NCI-H1105 treated with DMSO at 0.1 percent for 48 hours (cell line): ENCODE measurements at places on chromosomes 16 and 17.

- no peak for DNase-seq
Observed at GRCh38 chr17:61784510-61784909, 78.8 kb downstream of the BRIP1 start.

- DNase-seq = no peak
Observed at GRCh38 chr16:58756650-58757332, 22.7 kb upstream of the GOT2 start.

GRCh38 chr17:61208301-61209105 is 191.1 kb upstream of the TBX2 start:
- peak; percentile 47 for DNase-seq

DNA sequence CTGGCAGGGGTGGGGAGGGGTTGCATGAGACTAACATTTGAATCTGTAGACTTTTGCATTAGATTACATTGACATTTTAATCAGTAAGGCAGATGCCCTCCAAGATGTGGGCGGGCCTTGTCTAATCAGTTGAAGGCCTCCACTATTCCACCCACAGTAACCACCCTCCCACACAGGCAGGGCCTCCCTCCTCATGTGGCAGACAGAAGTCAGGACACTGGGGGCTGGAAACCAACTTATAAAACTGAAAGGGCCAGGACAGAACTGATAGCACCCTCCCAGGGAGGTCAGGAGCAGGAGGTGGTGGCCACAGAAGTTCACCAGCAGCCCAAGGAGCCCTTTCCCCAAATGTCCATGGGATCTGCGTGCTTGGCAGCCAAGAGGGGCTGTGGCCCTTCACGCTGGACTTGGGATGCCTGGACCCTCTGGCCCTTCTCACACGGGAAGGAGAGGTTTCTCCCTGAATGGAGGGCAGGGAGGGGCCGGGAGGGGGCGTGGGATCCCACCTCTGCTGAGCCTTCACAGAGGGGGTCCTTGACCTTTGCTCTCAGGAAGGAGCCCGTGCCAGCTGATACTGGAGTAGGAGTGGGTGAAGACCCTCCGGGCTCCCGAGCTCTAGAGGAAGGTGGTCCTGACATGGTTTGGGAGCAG is 4.6 kb downstream of the PYCR1 start:
- DNase-seq = no peak

GRCh38 chr17:27319541-27320221 is 25.8 kb downstream of the WSB1 start:
- peak; percentile 66 for DNase-seq

- DNase-seq = no peak
Observed at GRCh38 chr16:1425616-1426370, 5.1 kb upstream of the PERCC1 start.

DNA sequence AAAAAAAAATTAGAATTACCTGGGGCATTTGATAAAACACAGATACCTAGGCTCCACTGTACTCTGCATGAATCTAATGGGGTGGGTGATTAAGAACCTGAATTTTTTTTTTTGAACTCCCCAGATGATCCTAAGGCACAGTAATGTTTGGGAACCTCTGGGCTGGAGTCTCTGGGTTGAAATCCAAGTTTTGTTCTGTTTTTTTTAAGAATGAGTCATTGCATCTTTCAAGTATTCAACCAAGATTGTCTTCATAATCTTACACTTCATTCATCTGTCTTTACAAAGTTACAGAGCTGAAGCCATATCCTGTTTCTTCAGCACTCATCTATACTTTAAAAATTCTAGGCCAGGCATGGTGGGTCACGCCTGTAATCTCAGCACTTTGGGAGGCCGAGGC is 52.6 kb downstream of the PIGL start:
- no peak for DNase-seq

GRCh38 chr16:89936981-89937380 is 11.6 kb upstream of the DEF8 start:
- no peak for DNase-seq

- no peak for DNase-seq
Observed at GRCh38 chr17:5785867-5786509, 201.7 kb upstream of the NLRP1 start.

DNA sequence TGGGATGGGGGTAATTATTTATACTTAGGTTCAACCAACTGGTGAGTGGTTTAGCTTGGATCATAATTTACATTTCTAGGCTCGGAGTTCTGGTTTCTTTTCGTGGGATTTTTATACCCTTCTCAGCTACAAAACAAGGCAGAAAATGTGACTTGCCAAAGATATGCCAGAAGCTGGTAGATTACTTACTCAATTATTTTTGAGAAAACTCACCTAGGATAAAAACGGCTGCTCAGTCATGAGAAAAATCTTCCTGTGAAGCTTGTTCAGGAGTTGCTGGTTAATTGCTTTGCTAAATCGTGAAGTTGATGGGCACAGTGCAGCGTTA is 1.1 kb downstream of the NDEL1 start:
- DNase-seq = peak; percentile 24

DNA sequence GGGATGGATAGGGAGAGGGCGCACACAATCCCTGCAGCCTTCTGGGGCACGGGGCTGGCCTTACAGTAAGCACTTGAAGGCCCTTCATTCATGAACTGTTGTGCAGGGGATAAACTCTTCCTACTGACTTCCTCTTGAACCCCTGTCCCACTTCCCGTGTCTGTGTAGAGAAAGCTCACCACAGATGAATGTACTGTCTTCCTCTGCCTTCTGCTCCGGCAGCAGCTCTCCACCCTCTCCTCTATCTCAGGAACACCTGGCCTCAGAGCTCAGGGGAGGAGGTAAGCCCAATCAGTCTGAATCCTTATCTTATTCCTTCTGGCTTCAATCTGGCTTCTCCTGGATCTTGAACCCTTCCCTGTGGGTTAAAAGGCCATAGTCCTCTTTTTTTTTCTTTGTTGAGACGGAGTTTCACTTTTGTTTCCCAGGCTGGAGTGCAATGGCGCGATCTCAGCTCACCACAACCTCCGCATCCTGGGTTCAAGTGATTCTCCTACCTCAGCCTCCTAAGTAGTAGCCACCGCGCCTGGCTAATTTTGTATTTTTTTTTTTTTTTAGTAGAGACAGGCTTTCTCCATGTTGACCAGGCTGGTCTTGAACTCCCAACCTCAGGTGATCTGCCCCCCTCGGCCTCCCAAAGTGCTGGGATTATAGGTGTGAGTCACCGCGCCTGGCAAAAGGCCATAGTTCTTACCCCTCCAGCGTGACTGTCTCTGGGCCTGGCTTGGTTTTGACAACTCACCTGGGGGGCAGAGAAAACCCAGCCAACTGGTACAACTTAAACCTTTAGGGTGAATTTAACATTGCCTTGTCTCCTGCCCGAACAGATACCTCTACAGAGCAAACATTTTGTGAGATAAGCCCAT is 7.2 kb upstream of the SLC52A1 start:
- DNase-seq = no peak

DNA sequence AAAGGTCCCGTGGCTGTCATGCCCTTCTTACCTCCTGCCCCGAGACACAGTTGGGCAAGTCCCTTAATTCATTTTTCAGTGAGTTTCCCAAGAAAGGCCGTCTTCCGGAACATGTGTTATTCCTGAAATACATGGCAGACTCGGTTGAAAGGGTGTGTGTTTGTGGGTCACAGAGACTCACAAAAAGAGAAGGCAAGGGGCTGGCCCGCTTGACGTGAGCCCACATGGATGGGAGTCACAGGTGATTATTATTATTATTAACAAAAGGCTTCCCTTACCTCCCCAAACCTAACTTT is 34.1 kb upstream of the CCR7 start:
- no peak for DNase-seq

DNA sequence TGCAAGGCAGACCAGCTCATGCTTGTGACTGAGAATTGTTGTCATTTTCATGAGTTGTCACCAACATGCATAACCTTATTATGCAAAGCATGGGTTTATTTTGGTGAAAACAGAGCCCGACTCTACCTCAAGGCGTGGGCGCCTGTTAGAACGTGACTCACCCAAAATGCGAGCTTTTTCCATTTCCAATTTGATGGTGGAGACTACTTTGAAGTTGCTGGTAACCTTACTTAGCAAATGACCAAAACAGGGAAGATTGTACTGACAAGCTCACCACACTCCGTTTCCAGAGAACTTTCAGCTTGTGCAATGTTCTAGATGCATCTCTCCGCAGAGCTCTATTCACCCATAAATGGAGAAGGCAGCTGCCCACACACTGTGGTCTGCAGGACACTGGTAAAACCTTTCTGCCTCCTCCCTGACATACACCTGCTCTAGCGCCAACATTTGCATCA is 284.5 kb downstream of the MAF start:
- no peak for DNase-seq

DNA sequence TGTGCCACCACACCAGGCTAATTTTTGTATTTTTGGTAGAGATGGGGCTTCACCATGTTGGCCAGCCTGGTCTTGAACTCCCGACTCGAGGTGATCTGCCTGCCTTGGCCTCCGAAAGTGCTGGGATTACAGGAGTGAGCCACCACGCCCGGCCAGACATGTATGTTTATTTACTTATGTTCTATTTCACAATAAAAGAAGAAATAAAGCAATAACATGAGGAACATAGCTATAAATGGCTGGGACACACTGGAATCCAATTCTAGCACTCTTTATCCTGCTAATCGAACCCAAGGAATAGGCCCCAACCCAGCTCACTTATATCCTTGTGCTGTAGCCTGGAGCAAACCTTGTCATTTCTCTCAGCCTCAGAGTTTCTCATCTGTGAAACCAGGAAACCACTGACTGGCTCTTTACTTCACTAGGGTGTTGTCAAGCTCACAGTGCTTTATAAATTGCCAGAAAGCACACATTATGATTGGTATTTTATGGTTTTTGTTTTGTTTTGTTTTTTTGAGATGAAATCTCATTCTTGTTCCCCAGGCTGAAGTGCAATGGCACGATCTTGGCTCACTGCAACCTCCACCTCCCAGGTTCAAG is 4.3 kb upstream of the ODAD4 start:
- DNase-seq = no peak

DNA sequence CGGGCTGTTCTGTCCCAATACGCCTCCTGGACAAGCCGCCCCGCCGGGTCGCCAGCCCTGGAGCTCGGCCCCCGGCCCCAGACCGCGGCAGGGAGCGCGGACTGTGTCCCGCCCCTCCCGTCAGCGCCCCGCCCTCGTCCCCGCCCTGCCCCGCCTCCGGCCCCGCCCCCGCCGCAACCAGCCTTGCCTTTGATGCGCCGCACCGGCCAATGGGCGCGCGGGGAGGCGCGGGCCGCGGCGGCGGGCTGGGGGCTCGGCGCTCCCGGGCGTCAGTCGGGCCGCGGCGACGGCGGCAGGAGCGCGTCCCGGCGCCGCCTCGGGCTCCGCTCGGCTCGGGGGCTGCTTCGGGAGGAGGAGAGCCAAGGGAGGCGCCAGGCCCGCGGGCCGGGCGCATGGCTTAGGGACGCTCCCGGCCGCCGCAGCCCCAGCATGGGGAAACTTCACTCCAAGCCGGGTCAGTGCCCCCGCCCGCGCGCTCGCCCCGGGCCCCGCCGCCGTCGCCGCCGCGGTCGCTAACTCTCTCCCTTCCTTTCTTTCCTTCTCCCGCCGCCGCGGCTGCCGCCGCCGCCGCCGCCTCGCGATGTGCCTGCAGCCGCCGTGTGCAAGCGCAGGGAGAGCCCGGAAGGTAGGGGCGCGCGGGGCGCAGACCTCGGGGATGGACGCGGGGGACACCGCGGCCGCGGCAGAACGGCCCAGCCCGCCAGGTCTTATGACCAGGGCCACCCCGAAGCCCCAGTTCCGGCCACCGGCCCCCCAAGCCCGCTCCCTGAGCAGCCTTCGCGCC is at the start of gene NKD1:
TSS of gene NKD1 (plus strand) at position 272 of the 784 bp plus-strand sequence. CDS start at position 430, 158 bp downstream.
- DNase-seq = peak; percentile 74

- DNase-seq = no peak
Observed at GRCh38 chr16:67027046-67027445, 1.9 kb upstream of the CBFB start.

- DNase-seq = peak; percentile 97
Observed at GRCh38 chr16:53839150-53839549, 135.2 kb downstream of the FTO start.

DNA sequence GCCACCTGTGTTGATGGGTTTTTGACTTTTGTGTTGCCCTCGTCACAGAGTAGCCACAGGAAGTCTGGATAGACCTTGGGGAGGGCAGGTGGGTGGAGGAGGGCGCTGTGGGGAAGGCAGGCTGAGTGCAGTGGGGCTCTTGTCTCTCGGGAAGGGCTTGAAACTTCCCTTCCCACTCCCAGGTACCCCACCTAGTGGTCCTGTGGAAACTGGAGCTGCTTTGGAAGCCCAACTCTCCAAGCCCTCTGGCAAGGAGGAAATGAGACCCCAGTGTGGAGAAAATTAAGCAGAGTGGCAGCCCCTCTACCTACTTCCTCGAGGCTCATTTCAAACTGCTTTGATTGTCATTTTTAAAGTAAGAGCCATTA is 9.2 kb downstream of the CA5A start:
- DNase-seq = no peak

DNA sequence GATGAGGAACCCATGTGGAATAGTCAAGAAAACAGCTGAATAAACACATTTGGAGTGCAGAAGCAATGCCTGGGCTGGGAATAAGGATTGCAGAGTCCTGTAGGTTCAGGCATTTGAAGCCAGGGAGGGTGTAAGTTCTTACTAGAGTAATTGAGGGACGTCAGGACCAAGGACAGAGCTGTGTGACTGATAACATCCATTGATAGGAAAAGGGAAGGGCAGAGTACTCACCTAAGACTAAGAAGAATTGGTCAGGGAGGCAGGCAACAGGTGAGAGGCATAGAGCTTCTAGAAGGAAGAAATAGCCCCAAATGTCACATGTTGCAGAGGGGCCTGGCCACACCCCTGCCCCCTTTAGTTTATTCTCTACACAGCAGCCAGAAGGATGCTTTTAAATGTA is 79.8 kb upstream of the TMEM132E start:
- no peak for DNase-seq

GRCh38 chr16:77332792-77333191 is 102.0 kb downstream of the ADAMTS18 start:
- no peak for DNase-seq

- no peak for DNase-seq
Observed at GRCh38 chr16:66746048-66746447, 5.4 kb downstream of the DYNC1LI2 start.

DNA sequence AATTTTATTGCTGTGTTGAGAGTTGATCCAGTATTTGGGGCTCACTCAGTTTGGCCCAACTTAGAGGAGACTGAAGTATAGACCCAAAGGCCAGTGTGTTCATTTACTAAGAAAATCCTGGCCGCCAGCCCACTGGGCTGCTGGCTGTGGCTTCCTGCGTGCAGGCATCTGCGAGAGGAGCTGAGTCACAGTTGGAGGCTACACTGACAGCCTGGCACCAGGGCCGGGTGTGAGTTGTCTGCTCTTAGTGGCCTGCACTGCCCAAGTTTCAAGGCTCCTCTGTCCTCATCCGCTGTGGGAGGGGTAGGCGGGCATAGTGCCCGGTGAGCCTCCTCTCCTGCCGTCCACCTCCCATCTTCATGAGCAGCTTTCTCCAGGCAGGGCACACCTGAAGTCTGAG is 54.2 kb downstream of the PLD6 start:
- DNase-seq = no peak

- no peak for DNase-seq
Observed at GRCh38 chr16:55555436-55555835, 11.0 kb upstream of the CAPNS2 start.

- DNase-seq = no peak
Observed at GRCh38 chr16:67873435-67874370, 851 bp downstream of the EDC4 start.

- DNase-seq = no peak
Observed at GRCh38 chr16:55622930-55623561, 32.7 kb upstream of the SLC6A2 start.

GRCh38 chr16:68884861-68885720 is 41.8 kb downstream of the TANGO6 start:
- DNase-seq = peak; percentile 84

- peak; percentile 92 for DNase-seq
Observed at GRCh38 chr17:82037092-82037888, at the start of gene DCXR. TSS of gene DCXR (minus strand) at chr17:82037697. CDS start at chr17:82037682, 15 bp downstream.

- no peak for DNase-seq
Observed at GRCh38 chr17:35214192-35214591, 20.0 kb upstream of the SLC35G3 start.
